ENCODE measurements at places on chromosomes 11 and 22.
A peak's percentile ranks its signal among the peaks of the same experiment; 100 is the strongest.

DNA sequence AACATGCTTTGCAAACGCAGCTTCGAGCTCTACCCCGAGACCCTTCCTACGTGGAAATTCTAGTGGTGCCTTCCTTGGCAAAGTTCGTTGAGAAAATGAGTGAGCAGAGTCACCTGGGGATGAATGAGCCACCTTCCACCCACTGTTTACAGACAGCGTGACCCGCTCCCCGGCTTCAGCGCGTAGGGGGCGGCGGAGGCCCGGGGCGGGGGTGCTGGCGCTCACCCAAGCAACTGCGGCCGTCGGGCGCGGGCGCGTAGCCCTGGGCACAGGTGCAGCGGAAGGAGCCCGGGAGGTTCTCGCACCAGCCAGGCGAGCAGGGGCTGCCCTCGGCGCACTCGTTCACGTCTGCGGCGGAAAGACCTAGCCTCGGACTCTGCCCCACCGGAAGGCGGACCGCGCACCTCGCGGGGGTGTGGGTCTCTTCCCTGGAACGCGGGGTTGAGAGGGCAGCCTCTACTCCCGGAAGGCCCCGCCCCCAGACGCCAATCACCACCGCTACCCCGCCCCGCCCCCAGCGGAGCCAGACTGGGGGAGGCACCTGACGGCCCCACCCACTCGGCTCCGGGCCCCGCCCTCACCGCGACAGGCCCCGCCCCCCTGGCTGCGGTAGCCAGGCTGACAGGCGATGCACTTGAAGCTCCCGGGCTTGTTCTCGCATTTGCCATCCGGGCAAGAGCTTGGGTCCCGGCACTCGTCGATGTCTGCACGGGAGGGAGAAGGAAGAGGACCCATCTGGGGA lies 11.8 kb downstream of the LTBP3 start:
- DNase-seq = peak; percentile 99

GRCh38 chr11:111456086-111456858 lies 55.9 kb downstream of the BTG4 start:
- no peak for DNase-seq

- DNase-seq = no peak
Measured at GRCh38 chr11:3148255-3148989, 16.7 kb downstream of the OSBPL5 start.

DNA sequence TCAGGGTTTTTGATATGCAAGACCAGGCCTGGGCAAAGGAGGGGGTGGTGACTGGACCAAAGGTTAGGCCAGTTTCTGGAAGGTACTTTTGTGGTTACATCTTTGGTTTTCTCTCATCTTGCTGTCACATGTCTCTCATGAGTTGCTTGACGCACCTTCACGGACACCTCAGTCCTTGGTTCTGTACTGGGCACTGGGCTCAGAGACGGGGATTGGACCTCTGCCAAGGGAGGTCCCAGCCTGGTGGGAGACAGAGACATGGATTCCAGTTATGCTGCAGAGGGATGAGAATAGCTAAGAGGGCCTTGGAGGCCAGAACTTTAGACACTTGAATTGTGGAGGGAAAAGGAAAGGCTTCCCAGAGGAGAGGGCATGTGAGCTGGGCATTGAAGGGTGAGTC lies 1.7 kb downstream of the USP35 start:
- no peak for DNase-seq

DNA sequence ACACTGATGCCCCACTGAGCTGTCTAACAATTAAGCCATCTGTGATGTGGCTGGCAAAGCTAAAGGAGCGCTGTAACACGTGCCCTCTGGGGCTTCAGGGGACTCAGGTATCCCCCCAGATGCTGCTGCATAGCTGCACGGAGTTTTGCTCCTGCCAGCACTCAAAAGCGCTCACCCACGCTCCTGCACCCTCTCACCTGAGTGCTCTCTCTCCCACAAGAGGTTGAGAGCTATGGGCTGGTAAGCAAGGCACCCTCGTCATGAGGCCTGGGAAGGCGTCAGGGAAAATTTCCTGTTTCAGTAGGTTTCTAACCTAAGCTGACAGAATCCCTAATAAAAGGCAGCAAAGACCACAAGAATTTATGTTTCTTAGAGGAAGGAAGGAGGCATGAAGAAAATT lies 850.3 kb downstream of the OPCML start:
- DNase-seq = no peak

DNA sequence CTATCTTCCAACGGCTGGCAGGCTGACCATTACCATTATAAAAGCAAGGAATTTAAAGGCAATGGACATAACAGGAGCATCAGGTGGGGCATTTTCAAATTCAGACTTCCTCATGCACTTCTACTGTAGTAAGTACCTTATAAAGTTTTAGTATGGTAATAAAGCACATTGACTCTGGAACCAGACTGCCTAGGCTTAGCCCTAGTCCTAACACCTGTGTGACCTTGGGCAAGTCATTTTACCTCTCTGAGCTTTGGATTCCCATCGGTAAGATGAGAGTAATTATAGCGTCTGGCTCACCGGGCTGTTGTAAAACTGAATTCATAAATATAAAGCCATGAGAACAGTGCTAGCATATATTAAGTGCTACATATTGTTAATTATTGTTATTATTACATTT lies 69.2 kb upstream of the OLFML1 start:
- DNase-seq = no peak

DNA sequence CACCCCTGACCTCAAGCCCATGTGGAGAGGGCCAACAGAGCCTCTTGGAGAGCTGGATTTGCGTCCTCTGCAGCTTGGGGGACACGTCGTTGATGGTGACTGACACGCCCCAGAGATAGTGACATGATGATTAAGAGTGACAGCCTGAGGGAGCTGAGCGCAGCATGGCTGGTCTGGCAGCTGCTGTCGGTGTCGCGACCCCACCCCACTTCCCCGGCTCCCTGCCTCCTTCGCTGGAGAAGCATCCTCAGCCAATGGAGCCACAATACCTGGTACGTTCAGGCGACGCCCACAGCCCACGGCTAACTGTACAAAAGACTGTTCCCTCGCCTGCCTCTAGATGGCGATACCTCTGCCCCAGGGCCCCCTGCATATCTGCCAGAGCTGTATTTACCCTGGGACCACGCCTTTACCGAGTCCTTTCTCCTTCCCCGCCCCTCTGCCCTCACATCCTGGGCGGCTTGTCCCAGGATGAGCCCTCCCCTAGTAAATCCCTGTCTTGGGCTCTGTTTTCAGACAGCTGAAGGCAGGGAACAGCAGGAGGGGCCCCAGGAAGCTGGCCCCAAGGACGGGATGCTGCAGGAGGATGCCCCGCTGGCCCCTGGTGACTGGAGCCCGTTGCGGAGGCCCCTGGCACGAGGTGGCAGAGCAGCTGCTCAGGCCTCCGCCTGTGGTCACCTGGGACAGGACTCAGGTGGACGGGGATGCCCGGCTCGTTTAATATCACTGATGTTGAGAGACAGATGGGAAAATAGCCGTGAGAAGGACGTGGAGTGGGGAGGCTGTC lies 90.6 kb downstream of the RPS6KA4 start:
- peak; percentile 68 for DNase-seq

DNA sequence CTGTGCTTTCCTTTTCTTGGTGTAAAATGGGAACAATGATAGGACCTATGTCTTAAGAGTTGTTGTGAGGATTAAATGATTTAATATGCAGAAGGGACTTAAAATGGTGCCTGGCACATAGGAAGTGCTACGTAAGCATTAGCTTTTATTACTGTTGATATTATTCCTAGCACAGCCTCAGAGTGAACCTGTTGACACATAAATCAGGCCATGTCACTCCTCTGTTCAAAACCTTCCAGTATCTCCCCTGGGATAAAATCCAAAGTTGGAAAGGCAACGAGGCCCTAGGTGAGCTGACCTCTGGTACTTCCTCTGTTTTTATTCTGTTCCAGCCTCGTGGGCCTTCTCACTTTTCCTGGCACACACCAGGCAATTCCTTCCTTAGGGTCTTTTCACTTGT lies 108.8 kb upstream of the CADM1 start:
- no peak for DNase-seq

GRCh38 chr11:132008872-132009271 lies 638.5 kb downstream of the NTM start:
- DNase-seq = no peak

DNA sequence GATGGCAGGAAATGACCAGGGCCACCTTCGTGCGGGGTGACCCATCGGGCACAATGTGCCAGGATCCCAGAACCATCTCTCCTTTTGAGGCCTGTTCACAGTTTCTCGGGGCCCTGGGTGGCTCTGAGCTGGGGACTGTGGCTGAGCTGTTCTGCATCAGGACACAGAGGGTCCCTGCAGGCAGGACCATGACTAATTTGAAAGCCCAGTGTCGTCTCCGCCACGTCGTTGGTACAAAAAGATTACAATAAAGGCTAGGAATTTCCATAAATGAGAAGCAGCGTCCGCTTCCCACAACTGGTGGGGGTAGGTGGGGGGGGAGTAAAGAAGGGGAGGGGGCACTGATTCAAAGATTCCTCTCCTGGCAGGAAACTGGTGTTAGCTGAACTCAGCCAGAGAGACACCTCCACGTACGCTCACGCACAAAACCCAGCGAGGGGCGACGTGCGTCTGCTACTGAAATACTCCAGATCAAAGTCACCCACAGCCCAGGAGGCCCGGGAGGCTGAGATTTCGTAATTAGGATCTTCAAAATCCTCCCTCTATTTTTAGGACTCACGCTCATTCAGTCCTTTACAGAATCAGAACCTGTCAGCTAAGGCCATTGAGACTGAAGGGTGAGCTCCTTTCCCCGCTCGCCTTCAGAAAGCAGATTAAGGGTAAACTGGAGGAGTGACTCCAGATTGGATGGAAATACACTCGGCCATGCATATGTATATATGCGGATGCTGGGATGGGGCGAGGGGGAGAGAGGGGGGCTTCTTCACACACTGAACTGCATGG lies 11.0 kb downstream of the MN1 start:
- DNase-seq = no peak

DNA sequence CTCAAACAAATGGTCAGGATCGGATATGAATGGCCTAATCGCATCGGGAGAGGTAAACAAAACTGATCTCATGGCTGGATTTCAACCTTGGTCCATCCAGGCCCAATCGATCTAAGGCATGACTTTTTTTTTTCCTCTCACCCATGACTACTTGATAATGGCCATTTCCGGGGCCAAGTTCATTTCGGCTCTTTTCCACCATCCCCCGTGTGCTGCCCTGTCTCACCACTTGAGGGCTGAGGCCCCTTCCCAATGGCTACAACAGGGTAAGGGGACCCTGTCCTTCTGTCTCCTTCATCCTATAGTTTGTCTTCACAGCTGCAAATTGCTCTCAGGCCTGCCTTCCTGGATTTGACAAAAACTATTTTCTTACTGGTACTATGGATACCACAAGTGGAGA lies 26.7 kb downstream of the GRAP2 start:
- no peak for DNase-seq

DNA sequence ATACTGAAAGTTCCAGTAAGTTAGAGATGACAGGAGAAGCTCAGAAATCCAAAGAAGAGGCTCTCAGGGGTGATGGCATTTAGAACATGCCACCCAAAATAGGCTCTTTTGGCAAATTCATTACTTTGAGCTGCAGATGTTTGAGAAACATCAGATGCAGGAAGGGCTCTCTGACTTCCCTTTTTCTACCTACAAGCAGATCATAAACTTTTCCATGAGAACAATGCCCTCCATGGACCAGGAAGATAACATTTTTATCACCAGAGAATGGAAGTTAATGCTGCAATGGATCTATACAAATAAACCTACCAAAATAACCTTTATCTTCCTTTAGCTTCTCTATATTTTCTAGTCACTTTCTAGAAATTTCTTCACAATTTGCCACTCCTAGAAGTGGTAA lies 32.7 kb upstream of the FAR1 start:
- DNase-seq = no peak

DNA sequence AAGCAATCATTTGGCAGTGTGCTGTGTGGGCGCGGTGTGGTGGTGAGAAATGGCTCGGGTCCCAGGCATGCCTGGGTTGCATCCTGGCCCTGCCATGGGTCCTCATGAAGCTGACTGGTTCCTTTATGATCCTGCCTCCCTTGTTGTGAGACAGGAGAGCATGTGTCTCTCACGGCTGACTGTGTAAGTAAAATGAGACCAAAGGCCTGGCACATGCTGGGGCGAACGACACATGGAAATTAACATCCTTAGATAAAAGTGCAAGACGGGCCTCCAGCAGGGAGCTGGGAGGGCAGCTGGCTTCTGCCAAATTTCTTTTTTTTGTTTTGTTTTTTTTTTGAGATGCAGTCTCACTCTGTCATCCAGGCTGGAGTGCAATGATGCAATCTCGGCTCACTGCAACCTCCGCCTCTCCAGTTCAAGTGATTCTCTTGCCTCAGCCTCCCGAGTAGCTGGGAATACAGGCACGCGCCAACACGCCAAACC lies 9.4 kb upstream of the FBLN1 start:
- DNase-seq = no peak

GRCh38 chr11:114183044-114183511 lies 113.1 kb upstream of the NNMT start:
- DNase-seq = peak; percentile 23

DNA sequence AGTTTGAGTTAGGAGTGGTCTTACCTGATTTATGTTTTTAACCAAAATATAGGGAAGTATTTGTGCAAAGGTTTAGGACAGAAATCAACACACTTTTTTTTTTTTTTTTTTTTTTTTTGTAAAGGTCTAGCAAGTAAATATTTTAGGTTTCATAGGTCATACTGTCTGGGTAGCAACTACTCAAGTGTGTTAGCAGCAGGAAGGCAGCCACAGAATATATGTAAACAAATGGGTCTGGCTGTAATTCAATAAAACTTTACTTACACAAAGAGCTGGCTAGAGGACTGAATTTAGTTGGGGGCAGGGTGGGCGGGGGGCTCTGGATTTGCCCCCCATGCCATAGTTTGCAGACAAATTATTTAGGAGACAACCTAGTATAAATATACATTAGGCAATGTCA lies 510.4 kb downstream of the NELL1 start:
- DNase-seq = no peak

- DNase-seq = no peak
Measured at GRCh38 chr22:43440556-43440955, 28.7 kb downstream of the MPPED1 start.

- no peak for DNase-seq
Measured at GRCh38 chr11:83157594-83158356, 844 bp downstream of the PCF11 start.

GRCh38 chr11:57340039-57340615 lies 2.0 kb downstream of the P2RX3 start:
- no peak for DNase-seq

DNA sequence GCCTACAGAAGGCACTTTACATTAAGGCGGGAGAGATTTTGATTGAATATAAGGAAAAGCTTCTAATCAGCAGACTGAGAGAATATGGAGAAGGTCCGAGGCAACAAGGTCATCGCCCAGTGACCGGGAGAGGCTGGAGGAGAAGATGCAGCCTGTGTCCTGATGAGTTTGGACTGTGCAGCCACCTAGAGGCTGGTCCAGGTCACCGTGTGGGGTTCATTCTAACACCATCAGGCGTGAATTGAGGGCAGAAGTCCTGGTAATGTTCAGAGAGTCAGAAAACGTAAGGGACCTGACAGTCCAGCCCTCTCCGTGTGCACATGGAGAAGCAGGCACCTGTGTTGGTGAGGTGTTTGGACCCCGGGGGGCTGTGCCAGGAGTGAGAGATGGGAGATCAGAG lies 102.7 kb downstream of the FEZ1 start:
- no peak for DNase-seq

Measured in stimulated activated CD8-positive, alpha-beta memory T cell treated with anti-CD3 and anti-CD28 coated beads, Interleukin-2, amount 100 ng/mL, for 48 hours (primary cell).